ENCODE measurements at places on chromosomes 12 and 14. TPM values are rescaled to one million over a fixed set of nuclear protein-coding genes. Genes with fewer than 3 reads are reported as not detected.

DNA sequence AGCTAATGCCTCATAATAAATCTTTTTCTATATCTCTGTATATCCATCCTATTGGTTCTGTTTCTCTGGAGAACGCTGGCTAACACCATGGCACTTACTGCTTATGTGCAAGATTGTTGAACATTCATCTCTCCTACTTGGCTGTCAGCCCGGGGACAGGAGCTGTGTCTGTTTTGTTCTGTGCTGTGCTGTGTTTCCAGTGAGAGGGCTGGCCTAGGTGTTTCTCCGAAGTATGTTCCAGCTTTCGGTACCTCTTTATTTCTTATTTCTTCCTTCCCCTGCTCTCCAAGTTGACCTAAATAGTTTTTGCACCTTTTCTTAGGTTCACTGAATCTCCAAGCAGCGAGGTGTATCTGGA, 18.8 kb upstream of the NR4A1 start:
- peak; percentile 45 for DNase-seq

DNA sequence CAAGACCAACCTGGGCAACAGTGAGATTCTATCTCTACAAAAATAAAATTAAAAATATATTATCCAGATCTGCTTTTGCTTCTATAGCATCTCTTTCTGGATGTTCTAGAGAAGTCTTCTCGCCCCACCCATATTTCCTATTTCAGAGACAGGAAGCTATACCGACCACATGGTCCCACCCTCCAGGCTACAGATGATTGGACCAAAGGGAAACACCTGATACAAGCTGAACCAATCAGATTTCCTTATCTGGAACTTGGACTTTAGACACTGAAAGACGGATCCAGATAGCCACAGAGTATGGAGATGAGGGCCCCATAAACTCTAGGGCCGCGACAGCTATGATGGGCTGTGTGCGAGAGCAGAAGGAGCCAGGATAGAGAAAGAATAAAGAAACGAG, 48.7 kb downstream of the CCDC60 start:
- no peak for DNase-seq

- DNase-seq, result no peak
Observed at GRCh38 chr12:79557690-79558315, 133.0 kb downstream of the PAWR start.

DNA sequence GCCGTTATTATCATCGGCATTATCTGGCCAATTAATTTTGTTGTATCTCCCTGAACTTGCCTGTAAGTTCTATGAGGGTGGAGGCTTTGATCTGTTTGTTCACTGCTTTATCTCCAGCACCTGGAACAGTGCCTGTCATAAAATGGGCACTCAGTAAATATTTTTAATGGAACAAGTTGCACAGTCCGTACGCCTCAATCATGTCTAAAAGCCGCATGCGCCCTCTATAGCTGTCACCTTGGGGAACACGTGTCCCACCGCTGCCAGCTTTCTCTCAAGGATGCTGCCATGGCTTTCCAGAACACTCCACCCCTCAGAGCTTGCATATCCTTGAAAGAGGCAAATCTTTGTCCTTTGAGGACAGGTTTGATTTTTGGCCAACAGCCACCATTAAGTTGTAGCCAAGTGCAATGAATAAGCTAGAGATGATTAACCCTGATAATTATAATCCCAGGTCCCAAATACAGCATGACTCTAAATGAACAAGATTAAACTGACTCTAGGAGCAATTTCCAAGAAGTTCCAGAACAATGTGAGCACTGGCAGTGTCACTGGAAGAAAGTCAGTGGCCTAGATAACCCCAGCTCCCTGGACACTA, 55.1 kb downstream of the ERH start:
- no peak for DNase-seq

DNA sequence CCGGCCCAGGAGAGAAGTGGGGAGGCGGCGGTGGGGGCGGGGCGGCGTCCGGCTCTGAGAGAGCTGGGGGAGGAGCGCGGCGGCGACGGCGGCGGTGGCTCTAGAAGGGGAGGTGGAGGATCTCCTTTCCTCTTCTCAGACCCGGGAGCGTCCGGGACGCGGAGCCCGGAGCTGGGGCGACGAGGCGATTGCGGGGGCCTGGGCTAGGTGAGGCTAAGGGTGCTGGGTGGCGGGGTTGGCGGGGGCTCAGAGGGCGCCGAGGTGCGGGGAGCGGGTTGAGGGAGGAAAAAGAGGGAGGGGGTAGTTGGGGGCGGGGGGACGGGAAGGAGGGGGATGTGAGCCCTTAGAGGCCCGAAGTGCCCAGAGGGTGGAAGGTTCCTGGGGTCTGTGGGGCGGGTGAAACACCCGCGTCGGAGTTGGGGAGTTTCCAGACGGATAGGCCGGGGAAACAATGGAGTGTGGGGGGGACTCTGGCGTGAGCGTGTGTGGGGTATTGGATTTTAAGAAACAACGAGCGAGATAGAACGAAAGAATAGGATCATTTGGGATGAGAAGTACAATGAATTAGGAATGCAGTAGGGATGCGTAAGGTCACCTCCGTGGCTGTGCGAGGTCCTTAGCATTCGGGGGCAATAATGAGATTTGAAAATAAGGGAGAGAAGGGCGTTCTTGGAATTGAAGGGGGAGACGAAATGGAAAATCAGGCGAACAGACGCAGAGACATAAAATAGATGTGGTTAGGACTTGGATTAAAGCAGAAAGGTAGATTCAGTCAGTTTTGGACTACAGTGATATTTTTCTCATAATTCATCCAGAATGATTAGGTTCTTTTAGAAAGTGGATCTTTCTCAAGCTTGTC, at the start of gene SPATS2:
Gene SPATS2, plus strand, starts transcription at position 82 of the 859 bp plus-strand sequence. CDS start 93,551 bp downstream, outside the sequence.
- peak; percentile 76 for DNase-seq

- DNase-seq, result no peak
Observed at GRCh38 chr12:4850857-4851380, 58.8 kb upstream of the KCNA1 start.

DNA sequence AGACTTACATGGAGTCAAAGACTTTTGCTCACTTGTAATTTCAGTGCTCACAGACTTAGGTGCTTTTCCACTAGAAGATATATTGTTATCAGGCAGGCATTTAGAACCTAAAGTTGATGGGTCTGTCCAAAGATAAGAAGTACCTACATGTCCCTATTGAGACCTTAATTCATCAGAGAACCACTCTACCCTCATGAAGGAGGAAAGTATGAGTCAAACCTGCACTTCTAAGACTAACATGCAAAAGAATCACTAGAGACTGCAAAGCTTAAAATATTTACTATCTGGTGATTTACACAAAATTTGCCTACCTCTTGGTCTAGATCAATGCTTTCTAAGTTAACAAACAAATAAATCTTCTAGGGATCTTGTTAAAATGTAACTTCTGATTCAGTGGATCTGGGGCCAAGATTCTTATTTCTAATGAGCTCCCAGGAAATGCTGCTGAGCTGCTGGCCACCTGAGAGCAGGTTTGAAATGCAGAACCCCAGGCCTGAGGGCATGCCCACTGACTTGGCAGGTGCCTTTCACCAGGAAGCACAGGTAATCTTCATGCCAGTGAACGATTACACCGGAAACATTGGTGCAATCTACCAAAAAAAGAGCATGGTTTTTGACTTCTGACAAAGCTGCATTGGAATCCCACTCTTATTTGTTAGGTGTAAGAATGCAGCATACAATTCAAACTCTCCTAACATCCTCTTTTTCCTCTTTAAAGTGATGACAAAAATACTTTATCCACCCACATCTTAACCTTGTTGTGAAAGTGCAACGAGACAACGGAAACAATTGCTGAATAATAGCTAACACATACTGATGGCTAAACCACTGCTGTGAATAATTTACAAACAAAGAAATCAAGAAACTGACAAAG, 214.2 kb downstream of the ADAMTS20 start:
- DNase-seq, result no peak

DNA sequence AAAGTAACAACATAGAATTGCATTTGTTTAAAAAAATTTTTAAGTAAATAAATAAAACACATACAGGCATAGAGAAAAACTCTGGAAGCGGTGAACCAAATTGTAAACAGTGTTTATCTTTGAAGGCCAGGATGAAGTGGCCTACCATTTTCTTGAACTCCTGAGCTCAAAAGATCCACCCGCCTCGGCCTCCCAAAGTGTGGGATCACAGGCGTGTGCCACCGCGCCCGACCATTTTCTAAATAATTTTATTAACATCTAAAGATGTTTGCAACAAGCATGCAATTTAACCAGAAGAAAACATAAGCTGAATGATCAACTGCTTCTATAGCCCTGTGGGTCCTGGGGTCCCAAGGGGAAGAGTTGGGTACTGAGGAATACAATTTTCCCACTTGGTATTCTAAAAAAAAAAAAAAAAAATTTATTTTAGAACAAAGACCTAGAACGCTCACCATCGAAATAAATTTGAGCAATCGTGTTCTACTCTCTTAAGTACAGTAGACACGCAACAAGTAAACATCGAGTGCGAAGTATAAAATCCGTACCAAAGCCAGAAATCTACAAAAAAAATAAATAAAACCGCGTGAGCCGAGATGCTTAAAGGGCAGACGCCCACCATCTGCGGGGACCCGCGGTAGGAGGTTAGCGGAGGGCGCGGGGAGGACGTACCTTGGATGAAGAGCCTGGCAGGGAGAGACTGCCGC, 484 bp downstream of the MIS18BP1 start:
- no peak for DNase-seq

Gene GPR135
- total RNA-seq, result 1.3 TPM

Data from natural killer cell (primary cell).